ENCODE measurements at places on chromosomes 1 and 21.

DNA sequence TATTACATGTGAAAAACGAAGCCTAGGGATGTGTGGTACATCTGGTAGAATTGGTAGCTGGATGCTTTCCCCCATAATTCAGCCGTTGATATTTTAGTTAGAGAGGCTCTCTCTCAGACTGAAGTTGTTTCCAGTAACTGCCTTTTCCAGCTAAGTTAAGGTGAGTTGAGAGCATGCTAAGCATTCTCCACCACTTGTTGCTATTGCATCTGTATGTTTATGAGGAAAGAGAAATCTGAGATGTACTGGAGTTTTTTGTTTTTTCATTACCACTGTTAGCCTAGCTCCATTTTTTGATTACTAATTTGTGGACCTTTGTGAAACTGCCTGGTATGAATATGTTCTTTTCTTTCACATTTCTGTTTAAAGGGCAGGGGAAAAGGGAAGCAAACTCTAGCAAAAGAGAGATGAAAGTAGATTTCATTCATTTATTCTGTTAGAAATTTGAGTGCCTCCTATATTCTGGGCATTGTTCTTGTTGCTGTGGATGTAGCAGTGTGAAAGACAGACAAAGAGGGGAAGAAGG, 189.9 kb upstream of the CACYBP start:
- H3K4me1 ChIP-seq, result no peaks in the 10 kb centered on the region
- no peaks in the 10 kb centered on the region for H3K27me3 ChIP-seq
- no peaks in the 10 kb centered on the region for H3K36me3 ChIP-seq
- H3K27ac ChIP-seq, result no peak overlapping the region
- no peak overlapping the region for H3K4me3 ChIP-seq
- DNase-seq, result no peak

DNA sequence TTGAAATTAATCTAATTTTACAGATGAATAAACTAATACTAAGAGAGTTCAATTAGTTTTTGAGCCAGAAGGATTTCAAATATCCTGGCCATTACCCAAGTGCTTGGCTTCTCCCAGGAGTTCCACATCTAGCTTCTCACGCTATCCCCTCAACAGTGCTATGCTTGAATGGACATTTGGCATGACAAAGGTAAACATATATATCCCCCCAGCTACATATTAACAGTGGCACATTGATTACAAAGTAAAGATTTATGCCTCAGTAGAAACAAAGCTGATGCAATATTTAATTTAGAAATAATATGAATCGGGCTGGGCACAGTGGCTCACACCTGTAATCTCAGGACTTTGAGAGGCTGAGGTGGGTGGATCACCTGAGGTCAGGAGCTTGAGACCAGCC, 434.6 kb upstream of the PRMT6 start:
- no peaks in the 10 kb centered on the region for H3K4me1 ChIP-seq
- H3K27me3 ChIP-seq, result no peaks in the 10 kb centered on the region
- H3K36me3 ChIP-seq, result no peaks in the 10 kb centered on the region
- DNase-seq, result no peak
- H3K4me3 ChIP-seq, result no peak overlapping the region

DNA sequence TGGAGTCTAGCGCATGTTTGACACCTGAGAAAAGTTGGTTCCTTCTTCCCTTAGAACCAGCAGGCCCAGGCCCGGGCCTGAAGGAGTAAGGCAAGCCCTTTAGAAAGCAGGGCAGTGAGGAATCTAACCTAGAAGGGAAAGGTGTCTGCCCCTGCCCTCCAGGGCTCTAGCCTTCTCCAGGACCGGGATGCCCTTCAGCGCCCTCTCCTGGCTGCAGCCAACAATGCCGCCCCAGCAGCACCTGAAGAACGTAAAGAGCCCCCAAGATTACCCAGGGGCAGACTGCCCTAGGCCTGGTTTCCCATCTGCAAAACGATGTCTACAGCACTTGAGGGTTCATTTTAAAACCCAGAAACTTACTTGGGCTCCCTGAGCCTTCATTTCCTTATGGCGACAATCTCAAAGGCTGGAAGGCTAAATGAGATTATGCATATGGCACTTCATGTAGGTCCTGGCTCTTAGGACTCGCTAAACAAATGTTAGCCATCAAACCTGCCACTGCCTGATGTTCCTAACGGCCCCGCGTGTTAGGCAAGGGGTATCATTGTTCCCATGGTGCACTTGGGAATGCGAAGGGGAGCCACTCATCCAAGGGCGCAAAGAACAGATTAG, 106.7 kb upstream of the KLHDC7A start:
- no peaks in the 10 kb centered on the region for H3K4me1 ChIP-seq
- H3K27me3 ChIP-seq, result no peaks in the 10 kb centered on the region
- no peak overlapping the region for H3K27ac ChIP-seq
- no peak for DNase-seq

DNA sequence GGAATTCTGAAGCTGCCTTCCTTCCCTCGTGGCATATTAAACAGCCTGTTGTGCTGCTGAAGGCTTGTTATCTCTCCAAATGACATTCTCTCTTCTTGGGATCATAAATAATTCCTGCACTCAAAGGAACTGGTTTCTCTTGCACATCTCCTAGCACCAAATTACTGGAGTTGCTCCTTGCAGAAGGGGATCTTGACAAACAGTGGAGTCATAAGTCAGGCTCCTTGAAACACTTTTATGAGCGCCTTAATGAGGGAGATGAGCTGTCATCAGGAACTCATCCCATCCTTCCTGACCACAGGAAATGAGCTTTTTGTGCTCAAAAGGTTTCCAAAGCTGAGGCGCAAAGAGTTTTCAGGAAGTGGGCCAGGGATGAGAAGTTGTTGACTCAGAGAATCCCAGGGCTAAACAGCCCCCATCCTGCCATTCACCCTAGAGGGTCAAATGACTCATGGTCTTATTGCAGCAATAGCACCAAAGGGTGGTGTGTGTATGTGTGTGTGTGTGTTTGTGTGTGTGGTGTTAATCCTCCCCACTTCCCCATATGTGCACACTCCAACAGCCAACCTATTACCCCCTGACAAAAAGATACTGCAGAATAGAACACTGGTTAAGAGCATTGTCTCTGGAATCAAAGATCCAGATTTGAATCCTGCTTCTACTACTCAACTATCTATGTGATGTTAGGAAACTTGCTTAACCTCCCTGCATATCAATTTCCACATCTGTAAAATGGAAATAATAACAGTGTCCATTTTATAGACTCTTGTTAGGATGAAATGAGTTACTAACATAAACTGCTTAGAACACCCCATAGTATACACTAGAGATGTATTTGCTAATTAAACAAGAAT, 2.8 kb upstream of the PHC2 start:
- no peak overlapping the region for H3K4me3 ChIP-seq
- H3K27me3 ChIP-seq, result no peaks in the 10 kb centered on the region
- H3K27ac ChIP-seq, result no peak overlapping the region
- H3K4me1 ChIP-seq, result peaks cover 11% of the 10 kb centered on the region
- peak; percentile 78 for DNase-seq

GRCh38 chr1:244056577-244056976, 5.5 kb downstream of the ZBTB18 start:
- H3K27ac ChIP-seq, result peak overlapping the region; percentile 27
- peaks cover 23% of the 10 kb centered on the region for H3K36me3 ChIP-seq
- DNase-seq, result no peak

- H3K27me3 ChIP-seq, result no peaks in the 10 kb centered on the region
- H3K27ac ChIP-seq, result no peak overlapping the region
- DNase-seq, result peak; percentile 66
- H3K4me3 ChIP-seq, result no peak overlapping the region
Observed at GRCh38 chr1:150813028-150813707, 5.1 kb upstream of the CTSK start.

DNA sequence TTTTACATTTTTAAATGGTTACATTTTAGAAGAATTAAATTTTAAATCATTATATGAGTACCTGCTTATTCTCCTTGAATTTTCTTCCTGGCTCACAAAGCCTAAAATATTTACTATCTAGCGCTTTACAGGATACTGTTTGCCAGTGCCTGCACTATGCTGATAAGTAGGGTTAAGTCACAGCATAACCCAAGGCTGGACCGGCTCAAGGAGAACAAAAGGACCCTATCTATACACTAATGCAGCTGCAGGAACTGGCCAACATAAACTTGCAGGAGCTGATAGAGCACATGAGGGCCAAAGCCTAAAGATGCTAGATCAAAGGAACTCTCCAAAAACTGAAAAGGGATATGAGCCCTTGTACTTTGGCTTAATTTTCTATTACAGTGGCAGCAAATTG, 1086.9 kb upstream of the TMPRSS15 start:
- H3K4me1 ChIP-seq, result no peaks in the 10 kb centered on the region
- H3K36me3 ChIP-seq, result no peaks in the 10 kb centered on the region
- H3K4me3 ChIP-seq, result no peak overlapping the region
- no peak for DNase-seq
- H3K27ac ChIP-seq, result no peak overlapping the region

Measured in tibial artery (tissue), 4 donors.